A549 treated with CORT108297 at 1 μM for 4 hours (cell line): ENCODE measurements at places on chromosomes 1 and 21. TPM values are rescaled to one million over a fixed set of nuclear protein-coding genes. Genes with fewer than 3 reads are reported as not detected.

Gene EXO1
- total RNA-seq, result 21.6 to 32.1 TPM (median 24.9 TPM) in 5 replicates

Gene BCAN
- total RNA-seq, result 0.05 to 0.12 TPM in 2 of 5 replicates, not detected in the others

Gene PADI6
- not detected in 5 replicates for total RNA-seq

Gene GPA33
- total RNA-seq, result not detected in 5 replicates

Gene KCNK1
- 15.1 to 18.9 TPM (median 17.1 TPM) in 5 replicates for total RNA-seq

Gene LCE2B
- total RNA-seq, result not detected in 5 replicates

Gene LAX1
- not detected in 5 replicates for total RNA-seq

Gene TCP10L
- total RNA-seq, result 0.23 to 0.96 TPM (median 0.65 TPM) in 5 replicates

Gene PPP1R15B
- 21.7 to 28.7 TPM (median 24.0 TPM) in 5 replicates for total RNA-seq

Gene LIN28A
- 0.03 TPM in 1 of 5 replicates, not detected in the others for total RNA-seq

Gene ALPL
- total RNA-seq, result 0.12 to 0.30 TPM (median 0.22 TPM) in 5 replicates

Gene CR2
- 0.04 to 2.3 TPM in 2 of 5 replicates, not detected in the others for total RNA-seq

Gene OR10Z1
- not detected in 5 replicates for total RNA-seq

Gene PDC
- total RNA-seq, result not detected in 5 replicates

Gene HES3
- total RNA-seq, result not detected in 5 replicates

Gene SFN
- total RNA-seq, result 478 to 638 TPM (median 601 TPM) in 5 replicates

Gene WDR64
- total RNA-seq, result not detected in 5 replicates

Gene AMY2B
- 0.39 to 0.71 TPM (median 0.55 TPM) in 5 replicates for total RNA-seq

Gene DOP1B
- 3.2 to 6.0 TPM (median 4.6 TPM) in 5 replicates for total RNA-seq

Gene PPCS
- total RNA-seq, result 34.4 to 39.2 TPM (median 36.5 TPM) in 5 replicates

Gene RNU11
- not detected in 5 replicates for total RNA-seq

Gene URB1
- 9.7 to 14.0 TPM (median 12.5 TPM) in 5 replicates for total RNA-seq

Gene CDK18
- 0.55 to 1.5 TPM (median 0.89 TPM) in 5 replicates for total RNA-seq

Gene PEX10
- 18.3 to 25.1 TPM (median 23.5 TPM) in 5 replicates for total RNA-seq

Gene ANKRD65
- 0.04 to 0.07 TPM (median 0.06 TPM) in 4 of 5 replicates, not detected in the other for total RNA-seq

Gene VWA5B1
- not detected in 5 replicates for total RNA-seq

Gene SLAMF6
- total RNA-seq, result not detected in 5 replicates

Gene PTGER3
- total RNA-seq, result not detected in 5 replicates

Gene OPN3
- 50.4 to 64.8 TPM (median 57.4 TPM) in 5 replicates for total RNA-seq

Gene RNPC3
- total RNA-seq, result 5.6 to 7.7 TPM (median 6.3 TPM) in 5 replicates

Gene PALMD
- total RNA-seq, result 0.25 to 0.46 TPM (median 0.43 TPM) in 5 replicates

Gene RIPK4
- total RNA-seq, result 13.4 to 17.3 TPM (median 15.3 TPM) in 5 replicates

Gene SNX7
- total RNA-seq, result 21.6 to 53.5 TPM (median 24.9 TPM) in 5 replicates

Gene SELENBP1
- total RNA-seq, result 5.9 to 8.4 TPM (median 6.1 TPM) in 5 replicates

Gene TRIM67
- 0.14 to 0.25 TPM (median 0.20 TPM) in 5 replicates for total RNA-seq

Gene LINGO4
- total RNA-seq, result not detected in 5 replicates

Gene LHX8
- total RNA-seq, result 0.81 to 1.4 TPM (median 1.2 TPM) in 5 replicates

Gene KCNJ9
- 0.02 TPM in 1 of 5 replicates, not detected in the others for total RNA-seq

Gene BGLAP
- 0.34 to 0.75 TPM (median 0.52 TPM) in 4 of 5 replicates, not detected in the other for total RNA-seq

Gene DAB1
- not detected in 5 replicates for total RNA-seq

Gene NBPF6
- 0.08 TPM in 1 of 5 replicates, not detected in the others for total RNA-seq

Gene CAMK2N1
- 36.9 to 49.6 TPM (median 45.4 TPM) in 5 replicates for total RNA-seq

Gene BCL10
- 12.7 to 17.5 TPM (median 13.5 TPM) in 5 replicates for total RNA-seq

Gene IGSF9
- total RNA-seq, result 0.17 to 0.29 TPM (median 0.22 TPM) in 5 replicates

Gene OR6K3
- total RNA-seq, result not detected in 5 replicates

Gene TEDDM1
- not detected in 5 replicates for total RNA-seq

Gene AUNIP
- 6.0 to 8.0 TPM (median 6.4 TPM) in 5 replicates for total RNA-seq

Gene RCC1
- 73.2 to 85.0 TPM (median 82.2 TPM) in 5 replicates for total RNA-seq

Gene TNFRSF1B
- total RNA-seq, result 0.21 to 0.47 TPM (median 0.35 TPM) in 5 replicates
